ENCODE measurements at places on chromosomes 7 and 10.
A peak's percentile ranks its signal among the peaks of the same experiment; 100 is the strongest.

DNA sequence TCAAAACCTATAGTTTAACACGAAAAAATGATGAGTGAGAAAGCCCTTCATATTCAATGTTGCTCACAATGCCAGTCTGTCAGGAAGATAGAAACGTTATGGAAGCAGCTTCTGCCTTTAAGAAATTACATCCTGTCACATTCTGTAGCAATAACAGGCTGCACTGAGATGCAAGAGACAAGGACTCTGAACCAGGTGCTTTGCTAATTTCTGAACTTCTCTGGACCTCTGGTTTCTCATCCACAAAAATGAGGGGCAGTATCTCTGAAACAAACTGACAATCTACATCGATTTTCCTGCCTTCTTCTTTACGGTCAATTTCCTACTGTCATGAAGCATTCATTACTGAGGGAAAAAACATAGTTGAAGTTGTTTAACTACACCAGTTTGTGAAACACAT, 234.0 kb downstream of the SNX13 start:
- DNase-seq = no peak

GRCh38 chr10:30736685-30737232, 107.2 kb upstream of the LYZL2 start:
- DNase-seq = peak; percentile 99

DNA sequence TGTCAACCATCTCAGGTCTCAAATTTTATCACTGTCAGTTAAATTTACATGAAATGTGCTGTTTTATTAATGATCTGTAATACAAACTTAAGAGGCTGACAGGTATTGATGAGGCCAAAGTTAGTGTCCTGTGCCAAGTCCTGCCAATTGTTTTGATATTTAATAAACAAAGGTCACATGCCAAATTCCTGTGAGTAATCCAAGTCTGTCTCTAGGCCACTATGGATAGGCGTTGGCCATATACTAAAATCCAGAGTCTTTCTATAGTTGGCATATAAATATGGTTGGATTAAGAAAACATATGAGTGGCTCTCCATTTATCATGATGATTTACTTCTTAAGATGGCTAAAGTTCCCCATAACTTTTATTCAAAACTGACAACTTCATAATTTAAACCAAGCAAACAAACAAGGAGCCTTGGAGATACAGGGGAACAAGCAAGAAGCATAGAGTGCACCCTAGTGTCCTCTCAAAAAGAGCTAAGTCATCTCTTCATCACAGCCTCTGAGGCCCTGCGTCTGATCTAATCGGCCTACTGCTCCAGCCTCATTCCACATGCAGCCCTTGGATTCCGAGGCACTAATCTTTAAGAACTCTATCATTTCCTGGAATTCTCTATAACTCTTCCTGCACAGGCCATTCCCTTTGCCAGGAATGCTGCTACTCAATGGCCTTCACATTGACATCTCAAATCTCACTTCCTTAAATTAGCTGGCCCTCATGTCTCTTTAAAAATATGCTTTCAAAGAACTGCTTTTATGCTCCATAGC, 32.7 kb upstream of the NRCAM start:
- DNase-seq = no peak

DNA sequence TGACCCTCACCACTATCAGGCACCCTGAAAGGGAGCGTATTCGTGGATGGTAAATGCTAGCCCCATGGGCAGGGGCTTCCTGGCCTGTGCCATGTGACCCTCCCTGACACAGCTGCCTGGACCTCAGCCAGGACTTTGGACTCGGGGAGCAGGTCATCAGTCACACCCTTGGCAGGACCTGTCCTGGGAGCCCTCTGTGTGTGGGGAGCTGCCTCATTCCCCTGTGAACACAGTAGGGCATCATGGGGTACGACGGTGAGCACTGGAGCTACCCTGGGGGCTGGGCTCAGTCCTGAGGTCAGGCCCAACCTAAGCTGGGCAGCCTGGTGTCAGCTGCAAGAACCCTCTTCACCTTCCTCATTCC, 129.3 kb upstream of the FAM20C start:
- DNase-seq = no peak

GRCh38 chr10:85961073-85961472, 405.5 kb downstream of the GRID1 start:
- no peak for DNase-seq

DNA sequence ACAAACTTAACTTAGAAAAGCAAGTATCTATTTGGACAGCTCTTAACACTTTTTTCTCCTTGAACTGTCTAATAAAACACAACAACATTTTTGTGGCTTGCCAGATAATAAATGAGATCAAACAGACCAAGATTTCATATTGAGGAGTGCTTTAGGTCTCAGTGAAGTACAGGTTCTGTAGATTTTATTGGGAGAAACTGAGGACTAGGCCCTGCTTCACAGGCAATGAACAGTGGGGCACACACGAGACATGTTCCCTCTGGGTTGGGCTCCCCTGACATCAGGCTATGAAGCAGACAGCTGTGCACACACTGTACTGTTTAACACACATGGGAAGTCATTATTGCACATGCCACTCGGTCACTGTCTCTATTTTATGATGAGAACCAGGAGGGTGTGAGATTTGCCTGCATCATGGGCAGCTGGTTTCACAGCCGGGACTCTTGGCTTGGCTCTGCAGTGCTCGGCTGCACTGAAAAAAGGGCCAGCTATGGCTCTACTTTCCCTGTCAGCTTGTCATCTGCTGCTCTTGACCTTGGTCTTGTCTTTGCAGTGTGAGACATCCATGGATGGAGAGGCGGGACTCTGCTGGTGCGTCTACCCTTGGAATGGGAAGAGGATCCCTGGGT, 4.2 kb downstream of the IGFBP1 start:
- no peak for DNase-seq

- no peak for DNase-seq
Observed at GRCh38 chr7:95808396-95808795, 36.0 kb downstream of the DYNC1I1 start.

DNA sequence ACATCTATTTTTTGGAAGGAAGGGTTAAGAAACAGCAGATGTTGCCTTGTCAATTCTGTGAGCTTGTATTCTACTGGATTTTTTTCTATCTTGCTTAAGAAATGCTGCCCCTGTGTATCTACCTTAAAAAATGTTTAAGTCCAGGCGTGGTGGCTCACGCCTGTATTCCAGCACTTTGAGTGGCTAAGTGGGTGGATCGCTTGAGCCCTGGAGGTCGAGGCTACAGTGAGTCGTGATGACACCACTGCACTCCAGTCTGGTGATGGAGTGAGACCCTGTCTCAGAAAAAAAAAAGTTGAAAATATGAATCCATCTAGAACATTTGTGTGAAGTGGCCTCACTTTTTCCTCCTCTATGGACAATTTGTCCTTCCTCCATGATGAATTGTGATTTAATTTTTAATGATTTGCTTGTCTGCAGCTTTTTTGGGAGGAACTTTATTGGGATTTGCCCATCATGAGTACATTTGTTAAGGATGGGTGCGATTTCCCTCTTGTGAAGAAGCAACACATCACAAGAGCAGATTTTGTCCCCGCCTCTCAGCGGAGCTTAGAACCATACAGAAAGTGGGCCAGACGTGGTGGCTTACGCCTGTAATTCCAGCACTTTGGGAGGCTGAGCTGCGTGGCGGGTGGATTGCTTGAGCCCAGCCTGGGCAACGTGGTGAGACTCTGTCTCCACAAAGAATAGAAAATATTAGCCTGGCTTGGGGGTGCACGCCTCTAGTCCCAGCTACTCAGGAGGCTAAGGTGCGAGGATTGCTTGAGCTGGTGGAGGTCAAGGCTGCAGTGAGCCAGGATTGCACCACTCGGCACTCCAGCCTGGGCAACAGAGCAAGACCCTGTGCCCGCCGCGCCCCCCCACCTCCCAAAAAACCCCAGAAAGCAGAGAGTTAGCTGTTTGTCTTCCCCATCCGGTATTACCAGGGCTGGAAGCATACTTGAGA, 57.7 kb downstream of the DNAJB6 start:
- DNase-seq = no peak

GRCh38 chr7:88155756-88156155, 64.1 kb downstream of the SRI start:
- no peak for DNase-seq

- DNase-seq = no peak
Observed at GRCh38 chr7:115707258-115708012, 323.1 kb downstream of the TFEC start.

DNA sequence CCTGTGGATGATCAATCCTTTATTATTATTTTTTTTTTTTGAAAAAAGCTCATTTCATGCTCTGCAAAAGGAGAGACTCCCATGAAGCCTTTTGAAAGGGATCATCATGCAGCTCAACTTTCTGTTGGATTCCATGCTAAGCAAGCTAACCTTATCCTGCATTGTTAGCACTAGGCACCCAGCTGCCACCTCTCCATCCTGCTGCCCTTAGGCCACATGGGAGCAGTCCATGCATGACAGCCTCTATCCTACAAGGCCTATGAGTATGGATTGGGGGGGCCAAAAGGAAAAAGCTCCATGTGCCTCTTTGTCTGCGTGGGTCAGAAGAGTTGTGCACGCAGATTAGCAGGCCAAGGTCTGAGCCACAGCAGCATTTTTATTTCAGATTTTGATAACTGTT, 19.2 kb downstream of the SMNDC1 start:
- DNase-seq = no peak

GRCh38 chr7:28815928-28816373, 142.2 kb downstream of the TRIL start:
- no peak for DNase-seq

DNA sequence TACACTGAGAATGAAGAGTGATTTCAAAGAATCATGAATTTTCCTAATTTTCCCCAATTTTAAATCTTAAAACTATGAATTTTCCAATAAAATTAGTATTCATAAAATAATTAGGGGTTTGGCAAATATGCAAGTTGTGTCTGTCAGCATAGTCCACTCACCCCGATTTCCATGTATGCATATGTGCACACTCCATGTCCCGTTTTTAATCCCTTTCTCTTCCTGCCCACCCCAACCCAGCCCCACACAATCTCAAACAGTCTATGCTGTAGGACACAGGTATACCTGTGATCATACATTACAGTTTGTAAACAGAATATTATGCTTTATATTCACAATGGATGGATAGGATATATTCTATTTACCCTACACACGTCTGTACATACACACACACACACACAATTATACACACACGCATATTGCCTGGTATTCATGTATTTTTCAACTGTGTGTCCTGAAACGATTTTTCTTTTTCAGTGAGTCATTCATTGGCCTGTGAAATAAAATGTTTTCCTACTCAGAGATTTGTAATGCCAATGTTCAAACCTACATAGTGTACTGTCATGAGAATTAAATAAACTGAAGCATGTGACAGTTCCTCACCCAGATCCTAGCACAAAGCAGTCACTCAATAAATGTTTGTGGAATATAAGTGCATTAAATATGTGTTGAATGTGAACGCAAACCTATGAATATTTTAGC, 144.3 kb downstream of the PDE1C start:
- DNase-seq = no peak

- no peak for DNase-seq
Observed at GRCh38 chr7:48426966-48427555, 255.8 kb downstream of the ABCA13 start.

DNA sequence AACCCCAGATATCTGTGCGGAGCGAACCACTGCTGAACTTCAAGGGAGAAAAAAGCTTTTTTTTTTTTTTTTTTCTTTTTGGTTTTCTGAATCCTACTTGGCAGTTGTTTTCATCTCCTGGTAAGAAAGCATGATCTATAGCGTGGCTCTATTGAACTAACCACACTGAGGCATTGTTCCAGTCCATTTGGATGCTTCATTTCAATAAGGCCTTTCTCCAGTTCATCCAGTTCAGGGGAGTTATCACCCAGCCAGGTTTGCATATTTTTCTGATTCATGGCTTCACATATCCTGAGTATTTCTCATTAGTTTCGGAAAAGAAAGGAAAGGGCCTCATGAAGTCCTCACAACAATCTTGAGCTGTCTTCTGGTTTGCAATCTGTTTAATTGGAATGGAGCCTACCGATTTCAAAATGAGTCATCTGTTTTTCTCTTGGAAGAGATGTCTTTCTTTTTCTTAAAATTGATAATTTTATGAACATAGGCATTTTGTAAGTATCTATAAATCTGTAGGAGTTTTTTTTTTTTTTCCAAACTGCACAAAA, 93.1 kb upstream of the STEAP4 start:
- DNase-seq = no peak

DNA sequence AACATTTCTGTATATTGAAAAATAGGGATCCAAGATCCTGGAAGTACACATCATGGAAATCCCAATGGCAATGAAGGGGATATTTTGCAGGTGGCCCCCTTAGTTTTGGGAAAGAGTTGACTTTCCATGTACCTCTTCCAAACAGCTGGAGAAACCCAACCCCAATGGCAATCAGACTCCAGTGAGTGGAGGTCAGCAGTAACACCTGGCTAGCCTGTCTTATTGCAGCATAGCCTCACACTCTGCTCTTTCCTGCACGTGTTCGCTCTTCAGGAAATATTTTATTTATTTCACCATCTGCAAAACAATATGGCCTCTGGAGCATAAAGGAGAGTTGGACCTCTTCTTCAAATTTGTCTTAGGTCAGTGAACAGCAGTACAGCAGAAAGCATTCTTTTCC, 340.0 kb upstream of the NRP1 start:
- DNase-seq = no peak

GRCh38 chr10:11856678-11857077, 33.5 kb downstream of the PROSER2 start:
- DNase-seq = no peak

DNA sequence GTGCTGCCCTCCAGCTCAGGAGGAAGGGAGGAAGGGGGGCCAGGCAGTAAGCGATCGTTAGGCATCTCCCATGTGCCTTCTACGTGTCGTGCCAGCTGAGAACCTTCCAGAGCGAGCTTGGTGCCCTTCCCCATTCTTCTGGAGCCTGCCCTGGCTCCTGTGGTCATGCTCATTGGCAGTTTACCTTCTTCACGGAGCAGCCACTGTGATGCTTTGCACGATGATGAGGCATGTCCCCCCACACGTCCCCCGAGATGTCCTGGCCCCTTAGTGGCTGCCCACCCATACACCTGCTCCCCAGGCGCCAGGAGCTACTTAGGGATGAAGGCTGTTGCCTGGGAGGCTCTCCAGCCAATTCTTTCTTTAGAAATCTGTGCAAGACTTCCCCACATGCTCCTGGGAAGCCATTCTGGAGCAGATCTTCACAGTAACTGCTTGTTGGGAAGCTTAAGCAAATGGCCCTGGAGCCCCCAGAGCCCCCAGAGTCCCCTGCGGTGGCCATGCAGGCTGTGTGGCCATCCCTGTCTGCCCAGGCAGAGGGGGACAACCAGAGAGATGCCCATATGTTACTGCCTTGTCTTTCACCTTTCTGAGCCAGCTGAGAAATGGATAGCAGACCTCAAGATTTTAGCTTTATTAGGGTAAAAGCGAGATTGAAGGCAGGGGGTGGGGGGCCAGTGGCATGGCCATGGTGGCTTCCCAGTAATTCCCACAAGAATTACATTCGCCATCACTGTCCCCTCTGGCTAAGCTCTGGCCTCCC, 199.0 kb downstream of the EBF3 start:
- no peak for DNase-seq

Data from AG04449 (cell line).